CD8-positive, alpha-beta memory T cell (primary cell): ENCODE measurements at places on chromosomes 12 and 14. TPM values are rescaled to one million over a fixed set of nuclear protein-coding genes. Genes with fewer than 3 reads are reported as not detected.

- H3K27ac ChIP-seq: peak overlapping the region; percentile 86
- DNase-seq: peak; percentile 37
Observed at GRCh38 chr12:120534703-120535655, 823 bp downstream of the RNF10 start.

DNA sequence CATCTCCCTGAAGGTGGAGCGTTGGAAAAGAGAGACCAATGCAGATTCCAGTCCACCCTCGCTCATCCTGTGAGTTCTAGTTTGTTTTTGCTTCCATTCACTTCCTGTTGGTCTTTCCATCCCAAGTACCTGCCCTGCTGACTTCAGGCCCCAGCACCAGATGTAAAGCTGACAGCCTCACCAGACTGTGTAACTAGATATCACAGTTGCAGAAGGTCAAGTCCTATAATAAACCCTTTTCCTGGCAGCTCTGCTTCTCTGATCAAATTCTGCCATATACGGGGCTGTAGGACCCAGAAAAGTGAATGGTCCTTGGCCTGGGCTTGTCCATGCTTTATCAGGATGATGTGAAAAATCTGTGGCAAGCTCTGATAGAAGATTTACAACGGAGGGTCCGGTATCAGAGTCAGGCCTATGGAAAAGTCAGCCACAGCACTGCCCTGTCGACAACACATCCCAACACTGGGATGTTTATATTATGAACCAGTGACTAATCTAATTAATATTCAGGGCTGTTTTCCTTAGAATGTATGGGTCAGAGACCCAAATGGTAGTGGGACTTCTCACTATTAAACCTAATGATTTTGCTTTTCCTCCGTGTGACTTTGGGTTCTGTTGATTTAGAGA is 42.1 kb downstream of the CCDC175 start:
- H3K4me1 ChIP-seq: no peaks in the 10 kb centered on the region
- H3K36me3 ChIP-seq: no peaks in the 10 kb centered on the region
- no peak overlapping the region for H3K27ac ChIP-seq
- no peak overlapping the region for H3K4me3 ChIP-seq
- DNase-seq: no peak

The LPCAT3 gene
- total RNA-seq: 20.4 TPM

The MSRB3 gene
- total RNA-seq: not detected

The HOXC6 gene
- total RNA-seq: not detected
